ENCODE measurements at places on chromosomes 7 and 10.
A peak's percentile ranks its signal among the peaks of the same experiment; 100 is the strongest.

DNA sequence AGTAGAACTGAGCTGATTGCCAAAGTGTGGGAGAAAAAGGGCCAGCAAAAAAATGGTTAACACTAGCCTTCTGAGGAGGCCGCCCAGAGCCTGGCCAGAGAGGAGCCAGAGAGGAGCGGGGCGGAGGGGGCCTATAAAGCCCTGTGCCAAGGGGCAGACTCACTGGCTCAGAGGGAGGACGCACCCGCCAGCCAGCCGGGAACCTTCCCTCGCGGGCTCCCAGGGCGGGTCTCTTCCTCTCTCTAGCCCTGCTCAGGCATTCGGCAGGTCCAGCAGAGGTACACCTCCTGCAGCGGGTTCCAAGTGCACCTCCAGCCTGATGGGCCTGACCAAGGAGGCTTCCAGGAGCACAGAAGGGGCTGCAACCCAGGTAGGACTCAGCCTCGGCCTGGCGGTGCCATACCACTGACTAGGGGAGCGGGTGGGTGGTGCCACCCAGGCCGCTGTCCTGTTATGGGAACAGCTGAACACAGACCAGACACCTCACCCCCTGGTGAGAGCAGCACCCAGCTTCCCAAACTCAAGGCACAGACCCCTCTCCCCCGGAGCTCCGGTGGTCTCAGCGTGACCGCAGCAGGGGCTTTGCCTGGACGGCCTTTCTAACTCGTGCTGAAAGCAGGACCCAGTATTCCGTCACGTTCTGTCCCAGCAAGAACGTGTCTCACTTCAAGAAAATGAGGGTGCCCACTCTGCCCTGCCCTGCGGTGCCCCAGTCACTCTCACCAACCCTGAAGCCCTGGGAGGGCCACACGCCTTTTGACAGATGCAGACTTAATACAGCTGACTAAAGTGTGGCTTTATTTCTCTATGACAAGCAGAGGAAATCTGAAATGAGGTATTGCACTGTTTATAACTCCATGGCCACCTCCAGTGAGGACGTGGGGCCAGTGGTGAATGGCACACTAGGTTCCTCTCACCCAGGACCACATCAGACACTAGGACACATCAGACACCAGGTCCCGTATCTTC is at the start of gene GPER1:
TSS of gene GPER1 (plus strand) at position 162 of the 969 bp plus-strand sequence. CDS start 3,616 bp downstream, outside the sequence.
- no peak for DNase-seq

DNA sequence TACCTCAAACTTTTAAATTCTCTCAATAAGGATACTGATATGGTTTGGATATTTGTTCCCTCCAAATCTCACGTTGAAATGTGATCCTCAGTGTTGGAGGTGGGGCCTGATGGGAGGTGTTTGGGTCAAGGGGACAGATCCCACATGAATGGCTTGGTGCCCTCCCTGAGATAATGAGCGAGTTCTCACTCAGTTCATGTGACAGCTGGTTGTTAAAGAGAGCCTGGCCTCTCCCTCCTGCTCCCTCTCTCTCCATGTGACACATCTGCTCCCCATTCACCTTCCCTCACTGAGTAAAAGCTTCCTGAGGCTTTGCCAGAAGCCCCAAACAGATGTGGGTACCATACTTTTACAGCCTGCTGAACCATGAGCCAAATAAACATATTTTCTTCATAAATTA is 19.2 kb downstream of the ABCB4 start:
- DNase-seq, result no peak

- no peak for DNase-seq
Observed at GRCh38 chr10:69327463-69328379, 49.4 kb downstream of the HK1 start.

GRCh38 chr10:91576096-91576545 is 56.8 kb downstream of the PPP1R3C start:
- DNase-seq, result no peak

DNA sequence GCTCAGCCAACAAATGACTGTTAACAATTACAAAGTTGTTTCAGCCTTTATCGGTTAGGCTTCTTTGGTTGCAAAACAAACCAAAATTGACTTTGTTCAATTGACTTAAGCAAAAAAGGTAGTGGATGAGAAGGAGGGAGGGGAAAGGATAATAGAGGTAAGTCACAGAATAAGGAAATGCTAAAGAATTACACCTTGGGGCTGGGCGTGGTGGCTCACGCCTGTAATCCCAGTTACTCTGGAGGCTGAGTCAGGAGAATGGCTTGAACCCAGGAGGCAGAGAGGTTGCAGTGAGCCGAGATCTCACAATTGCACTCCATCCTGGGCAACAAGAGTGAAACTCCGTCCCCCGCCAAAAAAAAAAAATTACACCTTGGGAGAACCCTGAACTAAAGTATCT is 41.4 kb downstream of the AHCYL2 start:
- DNase-seq, result no peak

- no peak for DNase-seq
Observed at GRCh38 chr10:80484243-80484642, 30.1 kb downstream of the TSPAN14 start.

DNA sequence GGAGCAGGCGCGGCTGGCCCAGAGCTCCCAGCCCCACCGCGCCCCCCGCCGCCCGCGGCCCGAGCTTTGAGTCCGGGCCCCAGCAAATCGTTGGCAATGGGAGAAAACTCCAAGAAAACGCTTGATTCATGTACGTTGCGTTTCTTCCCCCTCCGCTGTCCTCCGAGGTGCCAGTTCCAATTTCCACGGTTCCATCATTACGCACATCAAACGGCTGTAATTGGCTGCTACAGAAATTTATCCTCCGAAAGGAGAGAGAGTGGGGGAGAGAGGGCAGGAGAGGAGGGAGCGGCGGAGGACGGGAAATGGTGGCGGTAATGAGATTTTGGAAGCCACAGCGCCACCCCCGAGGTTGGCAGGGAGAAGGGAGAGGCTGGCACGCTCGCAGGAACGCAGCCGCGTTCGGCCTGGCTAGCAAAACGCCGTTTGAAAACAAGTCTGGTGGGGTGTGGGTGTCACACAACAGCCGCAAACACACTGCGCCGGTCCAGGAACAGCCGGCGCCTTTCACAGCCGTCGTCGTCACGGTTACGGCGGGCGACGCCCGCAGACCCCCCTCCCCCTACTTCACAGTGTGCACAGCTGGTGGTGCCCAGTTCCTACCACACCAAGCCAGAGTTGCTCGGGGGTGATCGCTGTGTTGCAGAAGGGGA is 57.5 kb downstream of the UNCX start:
- DNase-seq, result no peak

DNA sequence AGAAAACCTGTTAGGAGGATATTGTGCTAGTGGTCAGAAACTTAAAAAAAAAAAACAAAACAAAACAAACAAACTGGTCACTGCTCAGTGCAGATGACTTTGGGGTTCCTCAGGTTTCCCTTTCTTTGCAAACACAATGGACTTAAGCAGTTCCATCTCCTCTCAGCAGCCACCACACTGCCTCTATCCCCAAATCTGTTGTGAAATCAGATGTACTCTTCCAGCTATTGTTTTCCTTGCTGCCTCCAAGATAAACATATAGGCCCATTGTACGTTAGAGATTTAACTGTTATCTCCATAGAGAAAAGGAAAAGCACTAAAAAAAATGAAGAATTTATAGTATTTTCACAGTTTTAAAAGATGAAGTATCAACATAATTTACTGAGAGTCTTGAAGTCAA is 147.1 kb downstream of the MPP7 start:
- no peak for DNase-seq

DNA sequence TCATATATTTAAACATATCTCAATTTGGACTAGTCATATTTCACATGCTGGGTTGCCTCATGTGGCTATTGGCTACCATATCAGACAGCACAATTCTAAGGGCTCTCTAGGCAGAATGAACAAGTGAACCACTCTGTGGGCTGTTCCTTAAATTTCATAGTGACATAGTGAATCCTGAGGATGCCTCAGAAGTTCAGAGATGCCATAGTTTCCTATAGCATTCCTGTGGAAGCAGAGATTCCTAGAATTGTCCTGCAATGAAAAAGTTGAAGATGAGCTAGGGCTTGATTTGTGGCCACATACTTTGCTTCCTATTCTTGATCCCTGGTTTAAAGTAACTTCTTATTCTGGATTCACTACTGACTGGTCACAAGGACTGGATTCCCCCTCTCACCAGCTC is 35.6 kb downstream of the MKX start:
- DNase-seq, result no peak

GRCh38 chr10:3365630-3366029 is 193.0 kb upstream of the PITRM1 start:
- no peak for DNase-seq

GRCh38 chr7:1225441-1226185 is 7.1 kb upstream of the UNCX start:
- DNase-seq, result peak; percentile 41

- no peak for DNase-seq
Observed at GRCh38 chr7:129635300-129636029, 23.9 kb downstream of the NRF1 start.

- DNase-seq, result no peak
Observed at GRCh38 chr7:65475734-65476319, 102.2 kb downstream of the ZNF92 start.

DNA sequence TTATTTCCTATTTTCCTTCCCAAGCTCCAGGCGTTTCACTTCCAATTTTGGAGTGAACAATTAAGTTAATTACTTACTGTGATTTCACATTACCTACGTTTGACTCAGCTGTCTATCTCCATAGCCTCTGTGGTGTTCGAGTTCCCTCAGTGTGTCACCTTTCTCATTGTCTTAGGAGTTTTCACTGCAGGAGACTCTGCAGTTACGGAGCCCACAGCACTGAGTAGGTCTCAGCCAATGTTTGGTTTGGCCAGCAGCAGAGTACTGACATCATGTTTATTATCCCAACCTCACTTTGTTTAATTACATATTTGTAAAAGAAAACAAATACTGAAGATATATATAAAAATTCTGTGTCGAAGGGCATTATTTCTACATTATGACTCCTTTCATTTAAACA is 1123.9 kb downstream of the CNTNAP2 start:
- DNase-seq, result no peak

- no peak for DNase-seq
Observed at GRCh38 chr7:150735596-150736358, 1.4 kb upstream of the GIMAP5 start.

DNA sequence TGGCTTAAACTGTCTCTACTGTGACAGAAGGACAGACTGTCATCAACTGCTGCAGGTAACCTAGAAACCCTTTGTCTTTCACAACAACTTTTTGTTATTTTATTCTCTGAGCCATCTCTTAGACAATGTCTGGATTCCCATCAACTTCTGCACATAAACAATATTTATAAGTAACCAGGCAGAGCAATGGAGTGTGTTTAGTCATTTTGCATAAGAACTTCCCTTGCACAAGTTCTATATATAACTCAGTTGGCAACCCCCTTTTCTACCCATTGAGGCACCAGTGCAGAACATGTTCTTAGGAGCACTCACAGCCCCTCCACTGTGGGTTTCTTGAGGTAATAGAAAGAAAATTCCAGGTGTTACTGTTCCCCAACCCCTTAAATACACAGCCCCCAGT is 65.0 kb upstream of the IL6 start:
- DNase-seq, result no peak

DNA sequence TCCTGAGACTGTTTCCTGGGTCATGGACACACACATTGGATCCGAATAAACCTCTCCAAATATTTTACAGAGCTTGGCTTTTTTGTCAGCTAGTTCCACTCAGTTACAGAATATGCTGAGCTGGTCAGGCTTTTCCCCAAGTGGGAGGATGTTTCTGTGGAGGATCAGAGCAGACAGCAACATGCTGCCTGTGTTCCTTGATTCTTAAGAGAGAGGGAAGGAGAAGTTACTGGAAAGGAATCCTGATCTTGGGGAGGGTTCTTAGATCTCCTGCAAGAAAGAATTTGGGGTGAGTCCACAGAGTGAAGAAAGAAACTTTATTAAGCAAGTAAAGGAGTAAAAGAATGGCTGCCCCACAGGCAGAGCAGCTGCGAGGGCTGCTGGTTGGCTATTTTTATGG is 76.8 kb upstream of the RPA3 start:
- DNase-seq, result no peak

GRCh38 chr7:151301471-151302462 is 39.8 kb upstream of the NUB1 start:
- no peak for DNase-seq

DNA sequence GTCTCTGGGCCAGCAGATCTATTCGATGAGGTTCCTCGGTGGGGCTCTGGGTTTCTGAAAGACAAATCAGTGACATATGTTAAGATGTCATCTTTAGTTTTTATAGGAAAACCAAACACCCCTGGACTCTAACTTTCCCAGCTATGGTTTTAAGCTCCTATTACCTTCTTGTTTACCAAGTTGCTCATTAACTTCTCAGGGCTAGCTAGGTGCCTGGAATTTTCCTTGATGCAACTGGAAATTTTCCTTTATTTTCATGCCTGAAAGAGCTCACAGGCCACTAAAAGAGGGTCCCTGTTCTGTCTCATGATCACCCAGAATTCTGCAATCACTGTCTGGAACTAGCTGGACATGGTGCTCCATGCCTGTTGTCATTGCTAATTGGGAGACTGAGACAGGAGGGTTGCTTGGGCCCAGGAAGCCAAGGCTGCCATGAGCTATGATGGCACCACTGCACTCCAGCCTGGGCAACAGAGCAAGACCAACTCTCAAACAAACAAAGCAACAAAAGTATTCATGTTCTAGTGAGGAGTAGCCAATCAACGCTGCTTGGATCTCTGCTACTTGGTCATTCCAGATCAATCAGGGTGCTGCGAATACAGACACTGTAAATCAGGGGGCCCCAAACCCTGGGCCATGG is 1173.5 kb upstream of the AUTS2 start:
- DNase-seq, result no peak

DNA sequence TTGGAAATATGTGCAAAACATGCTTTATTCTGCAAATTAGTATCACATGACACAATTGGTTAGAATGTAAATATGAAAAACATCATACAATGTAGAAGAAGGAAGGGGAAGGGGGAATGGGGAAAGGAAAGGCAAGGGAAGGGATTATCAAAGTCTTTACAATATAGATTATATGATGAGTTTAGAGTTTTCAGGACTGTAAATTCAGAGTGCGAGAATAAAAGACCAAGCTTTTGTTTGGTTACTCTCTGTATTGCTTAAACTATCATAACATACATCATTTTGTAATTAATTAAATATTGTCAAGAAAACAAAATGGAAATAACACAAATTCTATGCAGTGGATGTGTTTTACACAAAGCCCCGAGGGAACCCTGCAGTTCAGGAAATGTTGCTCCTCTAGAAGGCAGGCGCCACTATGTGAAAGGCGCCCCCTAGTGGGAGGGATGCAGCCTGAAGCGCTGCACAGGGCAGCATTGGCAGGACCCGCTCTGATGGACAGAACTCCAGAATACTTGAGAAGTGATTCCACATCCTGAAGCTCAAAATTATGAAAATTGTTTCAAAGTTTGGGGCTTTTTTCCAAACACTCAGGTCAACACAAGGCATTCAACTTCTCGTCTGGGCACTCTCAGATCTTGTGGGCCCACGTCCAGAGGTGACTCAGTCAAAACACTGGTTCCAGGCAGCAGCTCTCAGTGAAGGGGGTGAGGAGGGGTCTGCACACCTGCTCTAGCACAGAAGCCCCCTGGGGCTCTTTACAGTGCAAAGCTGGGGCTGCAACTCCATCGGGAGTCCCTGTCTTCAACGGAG is 31.6 kb upstream of the TMEM254 start:
- DNase-seq, result peak; percentile 62

DNA sequence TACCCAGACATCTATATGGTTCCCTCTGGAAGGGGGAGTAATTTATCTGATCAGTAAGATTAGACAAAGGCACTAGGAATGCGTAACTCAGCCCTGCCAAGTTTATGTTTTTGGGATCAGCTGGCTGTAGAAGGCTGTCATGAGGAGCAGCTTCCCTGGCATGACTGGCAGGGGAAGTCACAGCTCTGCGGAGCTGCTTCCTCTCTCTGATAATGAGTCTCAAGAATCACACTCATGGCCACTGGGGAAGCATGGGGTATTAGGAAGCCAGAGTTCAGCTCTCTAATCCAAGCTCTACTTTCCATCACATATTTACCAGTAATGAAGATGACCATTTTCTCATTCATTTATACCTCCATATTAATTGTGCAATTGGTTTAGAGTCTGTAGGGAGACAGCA is 758.9 kb downstream of the GRM8 start:
- DNase-seq, result no peak

Measured in stimulated activated CD8-positive, alpha-beta memory T cell treated with anti-CD3 and anti-CD28 coated beads, Interleukin-2, amount 100 ng/mL, for 48 hours (primary cell).